Aorta (tissue), 5 donors: ENCODE measurements at places on chromosomes 13 and 19. TPM values are rescaled to one million over a fixed set of nuclear protein-coding genes. Genes with fewer than 3 reads are reported as not detected.

The ZNF726 gene
- total RNA-seq: 1.7 TPM

DNA sequence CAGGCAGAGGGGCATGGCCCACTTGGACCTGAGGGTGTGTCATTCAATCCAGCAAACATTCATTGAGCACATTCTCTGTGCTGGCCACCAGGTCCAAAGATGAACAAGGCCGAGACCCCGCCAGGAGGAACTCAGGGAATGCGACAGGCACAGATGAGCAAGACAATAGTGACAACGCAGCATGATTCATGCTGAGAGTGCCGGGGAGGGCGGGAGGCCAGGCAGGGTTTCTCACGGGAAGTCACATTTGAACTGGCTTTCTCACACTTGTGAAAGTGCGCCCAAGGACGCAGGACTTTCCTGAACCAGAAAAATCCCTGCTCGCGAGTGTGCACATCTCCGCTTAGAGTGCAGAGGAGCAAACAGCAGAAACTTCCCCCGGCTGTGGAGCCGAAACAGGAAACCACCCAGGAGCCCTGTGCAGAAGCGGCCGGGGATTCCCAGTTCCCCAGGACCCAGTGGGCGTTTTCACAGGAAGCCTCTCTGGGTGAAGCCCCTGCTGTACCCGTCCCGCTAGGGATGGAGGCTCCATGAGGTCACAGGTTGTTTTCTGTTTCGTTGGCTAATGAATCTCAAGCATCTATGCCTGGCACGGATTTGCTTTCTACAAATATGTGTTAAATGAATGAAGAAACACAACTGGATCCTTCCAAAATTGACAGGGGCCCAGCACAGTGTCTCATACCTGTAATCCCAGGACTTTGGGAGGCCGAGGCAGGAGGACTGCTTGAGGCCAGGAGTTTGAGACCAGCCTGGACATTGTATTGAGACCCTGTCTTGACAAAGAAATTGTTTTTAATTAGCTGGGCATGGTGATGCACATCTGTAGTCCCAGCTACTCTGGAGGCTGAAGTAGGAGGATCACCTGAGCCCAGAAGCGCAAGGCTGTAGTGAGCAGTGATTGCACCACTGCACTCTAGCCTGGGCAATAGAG, 68.4 kb upstream of the TM9SF2 start:
- peak; percentile 89 for DNase-seq

DNA sequence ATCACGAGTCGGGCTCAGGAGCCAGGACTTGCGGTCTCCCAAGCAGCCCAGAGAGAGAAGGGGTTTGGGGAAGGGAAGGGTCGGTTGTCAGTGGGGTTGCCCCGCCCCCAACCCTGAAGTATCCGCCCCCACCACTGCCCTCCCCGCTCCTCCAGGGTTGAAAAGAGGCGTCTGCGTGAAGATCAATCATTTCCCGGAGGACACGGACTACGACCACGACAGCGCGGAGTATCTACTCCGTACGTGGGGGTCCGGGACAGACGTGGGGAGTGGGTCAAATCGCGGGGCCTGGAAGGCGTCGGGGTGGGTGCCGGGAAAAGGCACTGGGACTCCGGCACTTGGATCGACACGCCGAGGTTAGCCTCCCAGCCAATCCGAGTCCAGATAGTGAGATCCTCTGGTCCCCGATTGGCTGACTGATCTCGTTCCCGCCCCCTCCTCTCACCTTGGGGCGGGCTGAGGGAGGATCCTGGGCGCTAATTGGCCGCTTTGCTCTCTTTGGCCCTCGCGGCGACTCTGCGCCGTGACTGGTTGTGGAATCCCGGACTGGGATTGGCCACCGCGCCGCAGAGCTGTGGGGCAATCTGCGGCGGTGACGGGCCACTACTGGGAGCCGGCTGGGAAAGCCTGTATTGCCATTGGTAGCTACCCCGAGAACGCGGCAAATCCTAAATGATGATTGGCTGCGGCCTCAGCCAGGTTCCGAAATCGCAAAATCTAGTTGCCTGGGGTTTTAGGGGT, 13.3 kb upstream of the CACNG6 start:
- DNase-seq: peak; percentile 85

GRCh38 chr19:19737559-19738332, 4.8 kb upstream of the ZNF14 start:
- DNase-seq: no peak

DNA sequence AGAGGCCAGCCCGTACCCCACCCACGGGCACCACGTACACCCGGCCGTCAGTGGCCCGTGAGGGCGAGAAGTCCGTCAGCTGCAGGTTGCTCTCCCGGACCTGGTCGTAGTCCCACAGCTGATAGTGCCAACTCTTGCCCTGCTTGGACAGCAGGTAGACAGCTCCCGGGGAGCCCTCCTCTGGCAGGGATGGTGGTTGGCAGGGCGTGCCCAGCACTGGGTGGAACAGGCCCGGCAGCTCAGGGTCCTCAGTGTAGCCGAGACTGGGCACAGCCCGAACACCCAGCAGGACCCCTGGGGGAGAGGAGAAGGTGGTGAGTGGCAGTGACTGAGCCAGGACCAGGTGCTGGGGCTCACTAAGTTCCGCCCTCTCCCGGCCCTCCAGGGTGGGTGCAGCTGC, 7.8 kb downstream of the ACTMAP start:
- no peak for DNase-seq
